ENCODE measurements at places on chromosomes 16 and 17.

GRCh38 chr16:72832621-72833248 is 215.2 kb downstream of the ZFHX3 start:
- DNase-seq, result peak; percentile 29

DNA sequence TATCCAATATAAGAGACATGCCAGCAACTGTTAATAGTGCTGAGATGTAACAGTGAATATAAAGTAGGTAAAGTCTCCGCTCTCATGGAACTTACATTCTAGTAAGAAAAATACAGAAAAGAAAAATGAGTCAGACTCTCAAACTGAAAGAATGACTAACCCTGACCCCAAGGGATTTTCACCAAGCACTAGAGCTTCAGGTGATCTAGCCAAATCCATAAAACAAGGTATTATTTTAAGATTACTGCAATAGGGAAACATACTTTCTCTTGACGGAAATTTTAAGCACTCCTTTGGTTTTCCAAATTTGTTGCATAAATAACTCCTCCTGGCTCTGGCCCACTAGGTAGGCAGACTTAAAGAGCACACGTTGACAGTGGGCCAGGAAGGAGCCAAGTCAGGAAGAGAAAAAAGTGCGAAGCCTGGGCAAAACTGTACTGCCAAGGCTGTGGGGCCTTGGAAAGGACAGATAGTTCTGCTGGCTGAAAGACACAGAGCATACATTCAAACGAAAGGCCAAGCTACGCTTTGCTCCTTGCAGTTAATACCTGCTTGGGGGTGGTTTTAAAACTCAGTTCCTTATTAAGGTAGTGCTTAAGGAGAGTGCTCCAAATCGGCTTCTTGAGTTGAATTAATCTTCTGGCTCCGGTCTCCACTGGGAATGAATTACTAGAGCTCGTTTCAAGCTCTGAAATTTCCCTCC is 1.4 kb downstream of the GOT2 start:
- DNase-seq, result no peak

DNA sequence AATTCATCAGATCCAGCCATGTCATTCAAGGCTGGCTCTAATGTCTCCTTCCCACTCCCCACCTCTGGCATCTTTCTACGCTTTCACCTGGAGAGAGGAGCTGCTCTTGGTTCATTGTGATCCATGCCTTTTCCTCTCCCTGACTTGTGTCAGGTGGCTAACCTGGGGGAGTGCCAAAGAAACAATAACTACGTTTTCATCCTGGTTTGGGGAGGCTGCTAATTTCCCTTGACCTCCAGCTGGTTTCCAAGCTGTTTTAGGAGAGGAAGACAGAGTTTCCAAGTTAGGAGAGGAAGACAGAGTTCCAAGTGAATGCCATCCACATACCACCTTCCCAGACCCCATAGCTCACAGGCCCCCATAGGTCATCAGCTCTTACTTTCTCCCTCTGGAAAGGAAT is 40.0 kb upstream of the HLF start:
- no peak for DNase-seq

- no peak for DNase-seq
These were observed 31.6 kb downstream of the AATF start for GRCh38 chr17:36980280-36980761.

- DNase-seq, result no peak
These were observed 29.4 kb downstream of the WIPF2 start for GRCh38 chr17:40248507-40248906.

DNA sequence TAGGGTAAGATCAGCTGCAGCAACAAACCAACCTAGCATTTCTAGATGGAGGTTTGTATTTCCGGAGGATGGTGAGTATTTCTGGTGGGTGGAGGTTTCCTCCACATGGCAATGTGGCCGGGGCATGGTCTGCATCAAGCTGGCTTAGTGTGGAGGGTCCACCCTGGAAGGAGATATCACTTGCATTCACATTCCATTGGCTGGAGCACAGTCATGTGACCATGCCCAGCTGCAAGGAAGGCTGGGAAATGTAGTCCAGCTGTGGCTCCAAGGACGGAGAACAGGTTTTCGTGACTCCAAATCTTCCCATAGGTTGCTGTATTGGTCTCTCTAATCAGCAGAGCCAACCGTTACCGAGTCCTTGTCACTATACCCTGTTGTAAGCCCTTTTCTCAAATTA is 68.7 kb downstream of the RAI1 start:
- DNase-seq, result no peak

GRCh38 chr16:84726079-84726668 is 26.4 kb downstream of the USP10 start:
- DNase-seq, result peak; percentile 53

DNA sequence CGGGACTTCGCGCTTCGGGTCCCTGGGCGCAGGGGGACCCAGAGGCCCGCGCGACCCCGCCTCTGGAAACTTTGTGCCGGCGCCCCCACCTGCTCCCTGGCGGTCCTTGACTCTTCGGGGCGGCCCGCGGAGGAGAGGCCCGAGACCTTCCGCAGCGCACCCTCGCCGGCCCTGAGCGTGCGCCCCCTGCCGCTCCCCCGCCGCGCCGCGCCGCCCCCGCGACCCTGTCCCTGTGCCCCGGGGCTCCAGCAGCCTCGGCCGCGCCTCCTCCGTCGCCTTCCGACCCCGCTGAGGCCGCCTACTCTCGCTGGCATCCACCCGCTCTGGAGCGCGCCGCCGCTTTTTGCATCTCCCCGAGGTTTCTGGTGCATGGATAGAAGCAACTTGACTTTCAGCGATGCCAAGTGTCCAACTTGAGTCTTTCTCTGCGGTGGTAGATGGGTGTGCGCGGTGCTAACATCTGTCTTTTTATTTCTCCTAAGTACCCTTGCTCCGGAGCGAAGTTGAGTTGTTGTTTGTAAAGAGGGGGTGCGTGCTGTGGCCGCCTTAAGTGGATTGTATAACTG is 414 bp downstream of the DUSP14 start:
- peak; percentile 63 for DNase-seq

- no peak for DNase-seq
These were observed 23.6 kb downstream of the USP6 start for GRCh38 chr17:5139458-5139732.

DNA sequence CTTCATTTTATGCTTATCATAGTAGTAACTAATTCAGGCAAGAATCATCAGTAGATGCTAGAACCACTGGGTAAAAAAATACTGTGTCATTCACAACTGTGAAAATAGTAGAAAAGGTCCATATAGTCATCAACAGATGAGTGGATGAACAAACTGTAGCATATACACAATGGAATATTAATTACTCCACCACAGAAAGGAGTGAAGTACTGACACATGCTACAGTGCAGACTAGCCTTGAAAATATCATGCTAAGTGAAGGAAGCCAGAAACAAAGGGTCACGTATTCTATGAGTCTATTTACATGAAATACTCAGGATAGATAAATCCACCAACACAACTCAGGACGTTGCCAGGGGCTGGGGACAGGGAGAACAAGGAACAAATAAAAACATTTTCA is 13.3 kb downstream of the USP22 start:
- no peak for DNase-seq

GRCh38 chr17:66426397-66427033 is 124.1 kb downstream of the PRKCA start:
- DNase-seq, result peak; percentile 11

- DNase-seq, result no peak
These were observed 317.2 kb upstream of the ZFHX3 start for GRCh38 chr16:73365016-73365551.

DNA sequence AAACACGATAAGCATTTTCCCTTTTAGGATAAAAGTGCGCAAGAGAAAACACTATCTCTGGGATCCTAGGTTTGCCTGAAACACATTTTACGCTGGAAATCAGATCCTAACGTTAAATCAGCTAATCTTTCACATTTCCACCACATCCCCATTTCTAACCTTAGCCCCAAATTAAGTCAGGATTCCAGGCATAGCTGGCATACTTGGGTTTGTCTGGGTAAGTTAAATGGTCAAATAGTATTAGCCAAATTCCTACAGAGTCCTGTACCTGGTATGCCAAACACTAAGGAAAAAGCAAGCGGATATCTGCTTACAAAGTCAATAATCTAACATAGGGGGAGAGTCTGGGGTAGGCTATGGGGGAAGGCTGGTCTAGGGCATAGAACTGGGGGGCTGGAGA is 557.4 kb upstream of the ZFHX3 start:
- no peak for DNase-seq

DNA sequence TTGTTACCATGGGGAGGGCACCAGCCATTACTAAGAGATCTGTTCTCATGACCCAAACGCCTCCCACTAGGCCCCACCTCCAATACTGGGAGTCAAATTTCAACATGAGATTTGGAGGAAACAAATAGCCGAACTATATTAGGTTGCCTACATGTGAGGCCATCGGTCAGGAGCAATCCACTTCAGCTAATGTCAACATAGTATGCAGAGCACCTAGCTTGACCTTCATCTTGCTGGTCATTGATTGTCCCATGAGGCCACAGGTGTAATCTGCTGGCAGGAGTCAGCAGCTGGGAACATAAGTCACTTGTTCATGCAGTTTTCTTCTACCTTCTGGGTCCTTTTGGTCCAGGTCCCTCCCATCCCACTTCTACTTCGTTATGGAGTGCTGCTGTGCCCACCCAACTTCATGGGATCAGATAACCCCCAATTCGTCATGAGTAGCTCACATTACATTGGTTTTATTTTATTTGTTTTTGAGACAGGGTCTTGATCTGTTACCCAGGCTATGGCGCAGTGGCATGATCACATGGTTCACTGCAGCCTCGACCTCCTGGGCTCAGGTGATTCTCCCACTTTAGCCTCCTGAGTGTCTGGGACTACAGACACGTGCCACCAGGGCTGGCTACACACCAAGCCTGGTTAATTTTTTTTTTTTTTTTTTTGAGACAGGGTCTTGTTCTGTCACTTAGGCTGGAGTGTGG is 5.9 kb upstream of the KPNA2 start:
- no peak for DNase-seq

DNA sequence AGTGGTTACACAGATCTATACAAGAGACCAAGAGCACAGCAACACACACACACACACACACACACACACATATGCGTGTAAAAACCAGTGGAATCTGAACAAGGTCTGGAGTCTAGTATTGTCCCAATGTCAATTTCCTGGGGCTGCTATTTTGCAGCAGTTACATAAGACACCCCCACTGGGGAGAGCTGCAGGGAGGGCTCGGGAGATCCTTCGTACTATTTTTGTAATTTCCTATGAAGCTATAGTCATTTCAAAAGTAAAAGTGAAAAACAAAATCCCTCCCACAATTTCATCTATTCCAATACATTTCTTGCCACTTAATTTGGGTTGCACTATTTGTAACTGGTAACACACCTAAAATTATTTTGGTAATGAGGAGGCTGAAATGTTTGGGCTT is 68.5 kb downstream of the C16orf95 start:
- DNase-seq, result no peak

DNA sequence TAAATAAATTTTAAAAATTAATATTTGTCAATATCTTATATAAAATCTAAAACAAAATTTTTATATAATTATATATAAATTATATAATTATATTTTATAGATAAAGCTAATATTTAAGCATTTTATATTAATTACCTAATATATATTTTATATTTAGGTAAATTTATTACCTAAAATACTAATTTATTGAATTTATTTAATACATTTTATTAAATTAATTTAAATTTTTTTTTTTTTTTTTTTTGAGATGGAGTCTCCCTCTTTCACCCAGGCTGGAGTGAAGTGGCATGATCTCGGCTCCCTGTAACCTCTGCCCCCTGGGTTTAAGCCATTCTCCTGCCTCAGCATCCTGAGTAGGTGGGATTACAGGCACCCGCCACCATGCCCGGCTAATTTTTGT is 22.4 kb downstream of the ATAD5 start:
- no peak for DNase-seq

GRCh38 chr17:50627782-50628601 is 6.7 kb upstream of the ABCC3 start:
- no peak for DNase-seq

DNA sequence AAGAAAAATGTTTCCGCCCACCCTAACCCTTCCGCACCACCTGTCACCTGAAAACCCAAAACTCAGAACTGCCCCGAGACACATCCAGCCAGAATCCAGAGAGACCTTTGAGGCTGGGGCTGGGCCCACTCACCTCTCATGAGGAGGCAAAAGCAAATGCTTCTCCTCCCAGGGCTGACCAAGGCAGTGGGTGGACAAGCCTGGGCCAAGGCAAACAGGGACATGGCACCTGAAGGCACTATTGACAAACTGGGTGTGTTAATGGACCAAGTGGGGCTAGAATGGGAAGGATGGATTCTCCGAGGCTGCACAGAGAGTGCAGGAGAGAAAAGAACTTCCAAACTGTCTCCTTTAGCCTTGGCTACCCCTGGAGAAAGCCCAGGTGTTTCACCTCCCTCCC is 54.4 kb downstream of the SOX9 start:
- no peak for DNase-seq

- DNase-seq, result peak; percentile 12
These were observed 2.0 kb upstream of the GLG1 start for GRCh38 chr16:74608944-74609343.

- DNase-seq, result no peak
These were observed 125.5 kb downstream of the CACNG3 start for GRCh38 chr16:24381470-24382118.

DNA sequence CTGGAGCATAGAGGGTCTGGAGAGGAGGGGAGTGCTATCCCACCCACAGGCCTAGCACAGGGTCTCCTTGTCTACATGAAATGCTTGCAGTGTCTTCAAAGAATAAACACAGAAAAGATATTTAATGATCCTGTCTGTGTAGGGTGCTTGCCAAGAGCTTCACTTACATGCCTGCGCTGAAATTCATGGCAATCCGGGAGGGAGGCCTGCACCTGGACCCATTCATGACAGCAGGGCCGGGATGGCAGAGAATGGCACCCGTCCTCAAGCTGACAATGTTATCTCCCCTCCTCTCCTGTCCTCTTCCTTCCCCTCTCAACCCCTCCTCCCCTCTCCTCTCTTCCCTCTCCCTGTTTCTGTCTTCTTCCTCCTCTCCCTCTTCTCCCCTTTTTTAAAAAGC is 2.1 kb downstream of the ADGRG3 start:
- no peak for DNase-seq

- no peak for DNase-seq
These were observed 18.3 kb downstream of the BCAS3 start for GRCh38 chr17:60695960-60696359.
